Activated CD4-positive, alpha-beta T cell treated with anti-CD3 and anti-CD28 coated beads for 4 hours (primary cell): ENCODE measurements at places on chromosomes 7 and 10.

DNA sequence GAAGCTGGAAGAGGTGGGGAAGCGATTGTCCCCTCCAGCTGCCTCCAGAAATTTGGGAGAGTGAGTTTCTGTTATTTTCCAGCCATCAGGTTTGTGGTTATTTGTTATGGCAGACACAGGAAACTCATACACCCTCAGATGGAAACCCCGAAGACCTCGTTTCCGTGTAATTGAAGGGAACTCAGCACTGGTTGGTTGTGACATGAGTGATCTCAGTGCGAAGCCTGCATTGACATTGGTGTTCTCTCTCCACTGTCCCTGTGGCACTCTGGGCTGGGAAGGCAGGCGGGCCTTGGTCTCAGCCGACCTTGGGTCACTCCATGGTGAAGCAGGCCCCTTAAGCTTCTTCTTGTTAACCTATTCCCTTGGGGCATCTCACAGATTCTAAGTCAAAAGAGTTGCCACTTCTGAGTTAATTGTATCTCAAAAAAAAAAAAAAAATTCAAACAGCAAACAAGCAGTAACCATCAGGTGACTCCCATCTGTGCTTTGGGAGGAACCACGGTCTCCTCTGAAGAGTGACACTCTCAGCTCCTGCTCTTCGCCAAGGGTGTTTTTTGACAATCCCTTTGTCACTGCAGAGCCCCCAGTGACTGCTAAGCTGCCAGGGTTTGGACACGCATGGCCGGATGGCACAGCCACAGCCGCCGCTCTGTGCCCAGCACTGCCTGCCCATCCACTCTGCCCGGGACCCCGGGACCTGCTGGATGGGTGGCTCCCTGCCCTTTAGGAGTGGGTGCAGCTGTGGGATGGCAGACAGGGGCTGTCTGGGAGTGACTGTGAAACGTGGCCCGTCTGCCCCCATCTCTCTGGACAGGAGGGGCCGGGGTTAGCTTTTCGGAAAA lies 233.6 kb downstream of the PRPF18 start:
- DNase-seq, result no peak

- no peak for DNase-seq
Observed at GRCh38 chr7:157192861-157193260, 54.1 kb downstream of the UBE3C start.

DNA sequence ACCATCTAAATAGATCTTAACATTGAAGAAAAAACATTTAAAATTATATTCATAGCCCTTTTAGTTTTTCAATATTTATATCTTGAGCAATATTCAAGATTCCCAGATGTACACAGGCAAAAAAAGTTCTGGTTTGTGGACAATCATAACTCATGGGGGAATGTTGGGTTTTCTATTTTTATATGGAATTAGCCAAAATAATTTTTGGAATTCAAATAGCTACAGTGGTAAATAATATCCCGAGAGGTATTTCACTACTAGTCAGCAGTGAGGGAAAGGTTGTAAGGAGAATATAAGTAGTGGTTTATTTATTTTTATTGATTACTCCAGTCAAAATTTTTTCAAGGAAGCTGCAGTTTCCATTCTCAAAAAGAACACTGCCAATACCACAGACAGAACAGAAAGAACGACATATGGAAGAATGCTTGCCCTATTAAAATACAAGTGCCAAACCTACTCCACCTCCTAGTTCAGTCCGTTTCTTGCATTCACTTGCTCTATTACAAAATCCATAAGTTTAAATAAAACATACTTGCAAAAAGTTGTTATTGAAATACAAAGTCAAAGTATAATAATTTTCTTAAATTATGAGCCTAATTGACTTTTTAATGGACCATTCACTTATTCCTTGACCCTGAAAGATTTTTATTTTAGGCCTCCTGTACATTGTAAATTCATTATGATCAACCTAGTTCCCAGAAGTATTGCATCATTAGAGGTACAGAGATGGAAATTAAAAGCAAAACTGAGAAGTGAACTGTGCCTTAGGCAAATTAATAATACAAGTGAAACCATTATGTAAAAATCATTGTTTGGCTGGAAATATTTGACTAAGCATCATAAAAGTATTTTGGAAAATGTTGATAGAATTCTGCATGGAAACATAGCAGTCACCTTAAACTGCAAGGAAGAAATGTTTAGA lies 533.2 kb downstream of the PARD3 start:
- no peak for DNase-seq

- DNase-seq, result no peak
Observed at GRCh38 chr10:117222976-117223692, 17.8 kb upstream of the SLC18A2 start.

DNA sequence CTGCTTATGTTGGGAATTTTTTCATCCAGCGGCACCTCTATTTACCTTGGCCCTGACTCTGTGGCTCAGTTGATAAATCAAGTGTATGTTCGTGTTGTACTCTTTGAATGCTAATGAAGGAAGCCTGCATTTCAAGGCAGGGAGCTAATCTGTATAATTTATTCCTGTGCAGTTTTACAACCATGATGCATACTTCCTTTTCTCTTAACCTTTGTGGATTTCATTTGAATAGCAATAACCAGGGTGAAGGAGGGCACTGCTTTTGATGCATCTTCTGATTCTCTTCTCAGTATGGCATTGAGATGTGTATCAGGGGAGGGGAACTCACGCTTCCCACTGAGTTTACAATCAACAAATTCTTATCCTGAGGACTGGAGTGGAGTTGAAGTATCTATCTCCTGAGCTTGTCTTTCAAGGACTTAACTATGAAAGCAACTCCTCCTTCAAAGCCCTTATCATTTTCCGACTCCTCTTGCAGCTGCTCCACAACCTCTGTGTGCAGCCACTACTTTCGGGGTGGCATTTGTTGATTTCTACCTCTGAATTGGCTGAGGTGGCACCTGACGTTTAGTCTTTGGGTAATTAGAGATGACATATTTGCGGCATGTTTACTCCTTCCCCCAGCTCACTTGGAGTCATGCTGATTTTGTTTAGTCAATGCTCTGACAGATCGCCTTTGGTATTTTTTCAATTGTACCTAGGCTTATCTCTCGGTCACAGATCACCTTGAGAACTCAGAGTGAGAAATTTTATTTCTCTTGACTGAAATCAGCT lies 275.2 kb downstream of the PHTF2 start:
- no peak for DNase-seq

DNA sequence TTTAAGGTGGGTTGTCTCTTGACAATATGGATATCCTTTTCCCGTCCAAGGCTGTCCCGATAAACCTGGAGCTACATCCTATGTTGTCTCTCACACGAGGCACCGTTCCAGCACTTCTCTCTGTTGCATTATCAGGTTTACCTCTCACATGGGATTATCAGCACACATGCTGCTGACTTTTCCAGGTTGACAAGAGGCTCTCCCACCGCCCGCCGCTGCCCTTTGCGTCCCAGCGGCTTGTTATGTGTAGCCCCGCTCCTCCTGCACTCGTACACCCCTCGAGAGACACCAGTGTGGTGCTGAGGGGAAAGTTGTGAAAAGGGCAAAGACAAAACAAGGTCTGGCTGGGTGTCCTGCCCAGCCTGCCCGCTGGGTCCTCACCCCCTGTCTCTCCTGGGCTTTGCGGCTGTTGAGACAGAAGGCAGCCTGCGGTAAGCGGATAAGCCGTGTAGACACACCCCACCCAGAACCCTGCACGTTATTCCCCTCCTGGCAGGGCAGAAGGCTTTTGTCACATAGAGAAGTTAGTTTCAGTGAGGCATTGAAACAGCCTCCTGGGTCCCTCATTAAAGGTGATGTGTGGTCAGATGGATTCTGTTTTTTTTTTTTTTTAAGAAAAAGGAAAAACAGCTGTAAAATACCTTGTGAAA lies 38.7 kb downstream of the UBE3C start:
- DNase-seq, result no peak
